ENCODE measurements at places on chromosomes 3 and 15. TPM values are rescaled to one million over a fixed set of nuclear protein-coding genes. Genes with fewer than 3 reads are reported as not detected.

The CLCN2 gene
- 17.0 TPM for total RNA-seq

The WDR93 gene
- total RNA-seq = 0.22 TPM

The CD96 gene
- total RNA-seq = not detected

The LRRC49 gene
- total RNA-seq = 13.6 TPM

The KIF9 gene
- 22.7 TPM for total RNA-seq

- no peak for DNase-seq
These were observed 50.4 kb upstream of the LARS2 start for GRCh38 chr3:45337839-45338470.

DNA sequence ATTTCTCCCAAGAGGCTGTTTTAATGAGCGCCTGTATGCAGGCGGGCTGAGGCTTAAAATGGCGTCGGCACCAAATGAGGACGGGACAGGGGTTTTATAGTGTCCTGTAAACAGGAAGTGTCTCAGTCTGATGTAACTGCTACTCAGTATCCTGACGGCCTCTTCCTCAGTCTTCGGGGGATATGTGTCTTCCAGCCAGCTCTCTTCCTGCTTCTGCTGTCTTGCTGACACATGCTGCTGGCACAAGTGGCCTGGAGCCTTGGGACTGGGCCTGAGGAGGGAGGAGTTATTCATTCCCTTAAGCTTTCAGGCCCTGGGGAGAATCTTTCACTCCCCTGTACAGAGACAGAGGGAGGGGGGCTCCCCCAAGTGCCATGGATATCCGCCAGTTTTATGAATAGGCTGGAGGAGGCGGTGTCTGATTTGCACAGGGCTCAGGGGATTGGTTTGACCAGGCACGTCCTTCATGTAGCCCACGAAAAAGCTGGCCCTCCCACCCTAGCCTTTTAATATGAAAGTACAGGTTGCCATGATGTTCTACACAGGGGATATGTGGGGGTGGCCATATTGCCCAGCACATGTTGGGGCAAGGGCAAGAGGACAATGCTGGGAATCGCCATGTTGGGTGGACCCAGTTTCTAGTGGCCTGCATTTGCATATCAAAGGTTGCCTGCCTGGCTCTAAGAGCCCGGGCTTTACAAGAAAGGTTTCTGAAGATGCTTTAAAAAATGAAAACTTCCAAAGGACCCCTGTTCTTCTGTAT is 19.9 kb downstream of the NDUFB4 start:
- peak; percentile 40 for DNase-seq

GRCh38 chr3:52085681-52086282 is 29.4 kb upstream of the DUSP7 start:
- no peak for DNase-seq

DNA sequence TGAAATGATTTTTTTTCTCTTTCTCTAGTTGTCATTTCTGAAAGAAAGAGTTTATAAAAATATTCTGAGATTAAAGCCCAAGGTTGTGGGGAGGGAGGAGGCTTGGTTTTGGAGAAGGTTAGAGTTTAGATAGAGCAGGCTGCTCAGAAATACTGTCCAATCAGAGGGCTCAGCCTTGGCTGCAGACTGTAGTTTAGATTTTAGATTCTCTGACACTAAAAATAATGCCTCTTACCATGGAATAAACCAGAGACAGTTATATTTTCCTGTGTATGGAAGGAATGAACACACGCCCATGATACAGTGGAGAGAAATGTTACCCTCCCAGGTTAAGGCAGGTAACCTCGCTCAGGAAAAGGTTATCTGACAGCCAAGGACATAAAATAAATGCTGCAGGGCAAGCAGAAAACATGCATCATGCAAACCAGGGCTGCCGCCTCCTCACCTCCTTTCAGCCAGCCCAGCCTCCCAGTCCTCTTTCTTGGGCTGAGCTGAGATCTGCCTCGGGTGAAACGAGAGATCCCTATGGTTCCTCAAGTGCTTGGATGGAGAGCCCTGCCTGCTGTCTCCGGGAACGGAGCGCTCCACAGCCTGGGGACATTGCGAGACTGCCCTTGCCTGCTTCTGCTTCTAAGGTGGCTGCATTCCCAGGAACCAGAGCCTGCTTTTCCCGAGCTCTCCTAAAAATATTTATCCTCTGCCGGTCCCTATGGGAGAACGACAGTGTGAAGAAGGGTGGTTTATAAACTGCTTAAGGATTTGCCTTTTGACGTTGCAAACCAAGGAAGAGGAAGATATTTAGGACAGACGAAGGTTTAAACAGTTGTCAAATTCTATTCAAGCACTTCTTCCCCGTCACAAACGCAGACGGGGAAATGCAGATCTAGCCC is 848 bp downstream of the NCEH1 start:
- peak; percentile 36 for DNase-seq

GRCh38 chr3:154180836-154181691 is 59.9 kb downstream of the ARHGEF26 start:
- peak; percentile 25 for DNase-seq

DNA sequence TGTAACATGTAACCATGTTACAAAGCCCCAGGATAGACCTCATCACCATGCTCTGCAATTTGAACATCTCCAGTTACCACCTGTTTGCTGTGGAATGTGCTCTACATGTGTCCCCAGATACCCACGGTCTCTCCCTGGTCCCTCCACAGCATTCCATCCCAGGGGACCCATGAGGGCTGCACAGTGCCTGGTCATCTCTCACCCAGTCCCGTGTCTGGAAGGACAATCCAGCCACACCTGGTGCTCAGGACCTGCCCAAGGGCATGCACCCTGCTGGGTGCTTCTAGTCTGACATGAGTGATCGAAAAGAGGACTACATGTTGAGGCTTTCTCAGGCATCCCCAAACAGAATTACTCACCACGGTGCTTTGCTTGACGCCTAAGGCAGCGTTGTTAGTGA is 119.6 kb upstream of the ATP10A start:
- DNase-seq = no peak

DNA sequence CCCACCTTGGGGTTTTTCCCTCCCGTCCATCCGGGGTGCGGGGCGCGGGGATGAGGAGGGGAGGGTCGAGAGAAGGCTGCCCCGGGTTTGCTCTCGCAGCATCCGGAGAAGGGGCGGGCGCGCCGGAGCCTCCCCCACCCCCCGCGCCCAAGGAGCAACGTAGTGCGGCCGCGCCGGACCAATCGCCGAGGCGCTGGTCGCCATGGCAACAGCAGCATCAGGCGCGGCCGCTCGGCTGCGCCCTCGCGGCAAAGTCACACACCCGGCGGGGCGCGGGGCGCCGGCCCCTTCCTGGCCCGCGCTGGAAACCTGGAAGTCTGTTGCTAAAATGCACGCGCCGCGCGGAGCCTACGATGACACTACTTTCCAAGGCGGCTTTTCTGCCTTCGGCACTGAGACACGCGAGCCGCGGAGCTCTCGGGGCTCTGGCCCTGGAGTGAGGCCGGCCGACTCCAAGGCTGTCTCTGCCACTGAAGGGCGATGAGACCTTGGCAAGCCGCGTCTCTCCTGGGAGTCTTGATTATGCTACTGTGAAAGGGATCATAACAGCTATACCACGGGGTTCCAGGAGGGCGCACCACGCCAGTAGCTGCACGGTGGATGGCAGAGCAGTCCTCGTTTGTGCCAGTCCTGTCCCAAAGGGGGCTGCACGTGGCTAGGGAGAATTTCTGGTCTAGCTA is at the start of gene IQSEC1:
Gene IQSEC1 (minus strand): TSS at position 104 of the 680 bp plus-strand sequence. CDS start 415 bp downstream, outside the sequence.
- no peak for DNase-seq

GRCh38 chr3:60810881-60811280 is 440.4 kb downstream of the FHIT start:
- DNase-seq = no peak

Data from PC-3 (cell line).